Thymus (tissue), 14 donors: ENCODE measurements at places on chromosomes 7 and 10. TPM values are rescaled to one million over a fixed set of nuclear protein-coding genes. Genes with fewer than 3 reads are reported as not detected.

SORBS1 gene
- polyA plus RNA-seq, result 25.3 TPM

PRKRIP1 gene
- polyA plus RNA-seq, result 54.4 TPM

GRCh38 chr10:98285416-98285815 is 17.4 kb upstream of the LOXL4 start:
- no peak for DNase-seq

BTRC gene
- 5.3 TPM for polyA plus RNA-seq

LLCFC1 gene
- polyA plus RNA-seq, result not detected

MKX gene
- 0.34 TPM for polyA plus RNA-seq

- no peak for DNase-seq
These were observed 68.4 kb upstream of the PALS2 start for GRCh38 chr7:24504836-24505235.

- no peak for DNase-seq
These were observed 12.2 kb upstream of the SAMD9L start for GRCh38 chr7:93160410-93160809.

DNA sequence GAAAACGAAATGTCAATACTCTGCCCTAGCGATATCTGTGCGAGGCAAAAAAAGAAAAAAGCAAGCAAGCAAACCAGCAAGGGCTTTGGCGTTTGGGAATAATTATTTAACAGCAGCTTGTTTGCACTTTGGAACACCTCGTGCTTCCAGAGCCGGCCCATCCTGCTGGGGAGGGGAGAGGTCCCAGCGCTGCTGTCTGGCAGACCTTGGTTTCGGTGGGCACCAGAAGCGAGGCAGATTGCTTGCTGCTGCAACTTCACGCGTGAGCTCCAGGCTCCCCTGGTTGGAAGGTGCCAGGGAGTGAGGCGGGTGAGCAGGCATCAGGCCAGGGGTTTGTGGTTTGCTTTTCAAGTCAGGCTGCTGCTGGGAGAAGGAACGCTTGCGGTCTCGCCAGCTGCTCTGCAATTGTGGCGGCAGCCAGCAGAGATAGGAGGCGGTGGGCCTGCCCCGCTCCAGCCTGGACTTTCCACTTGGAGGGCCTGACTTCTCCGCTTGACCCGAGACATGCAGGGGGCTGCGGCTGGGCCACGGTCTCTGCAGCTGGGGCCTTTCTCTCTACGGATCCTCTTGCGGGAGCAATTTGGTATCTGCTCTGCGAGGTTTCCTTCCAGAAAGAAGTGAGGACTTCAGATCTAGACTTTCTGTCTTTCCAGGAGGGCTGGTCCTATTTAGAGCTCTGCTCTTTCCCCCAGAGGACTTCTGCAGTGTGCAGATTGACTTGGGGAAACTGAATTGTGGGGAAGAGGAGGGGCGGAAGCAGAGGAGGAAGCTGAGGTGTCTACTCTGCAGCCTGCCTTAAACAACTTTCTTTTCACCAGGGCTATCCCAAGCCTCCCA is 131.4 kb downstream of the PRPF18 start:
- peak; percentile 81 for DNase-seq

- DNase-seq, result no peak
These were observed 25.8 kb downstream of the TES start for GRCh38 chr7:116236020-116236630.

GRCh38 chr7:134699021-134699818 is 52.6 kb downstream of the BPGM start:
- DNase-seq, result no peak

- DNase-seq, result no peak
These were observed 197.5 kb downstream of the GPAM start for GRCh38 chr10:111986079-111986478.

DNA sequence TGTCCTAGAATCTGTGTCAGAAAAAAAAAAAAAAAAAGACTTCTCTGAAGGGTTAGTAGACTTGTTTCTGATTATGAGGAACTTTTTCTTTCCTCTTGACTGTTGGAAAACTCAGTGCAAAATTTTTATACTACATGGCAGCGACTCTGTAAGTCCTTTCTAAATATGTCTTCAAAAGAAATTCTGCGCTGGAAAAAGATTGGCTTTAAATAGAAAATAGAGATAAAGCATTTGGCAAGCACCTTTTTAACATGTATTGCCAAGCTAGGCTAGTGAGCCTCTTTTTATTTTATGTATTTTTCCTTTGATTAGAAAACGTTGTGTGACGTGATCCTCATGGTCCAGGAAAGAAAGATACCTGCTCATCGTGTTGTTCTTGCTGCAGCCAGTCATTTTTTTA is 17.9 kb downstream of the KLHL7 start:
- no peak for DNase-seq

DNA sequence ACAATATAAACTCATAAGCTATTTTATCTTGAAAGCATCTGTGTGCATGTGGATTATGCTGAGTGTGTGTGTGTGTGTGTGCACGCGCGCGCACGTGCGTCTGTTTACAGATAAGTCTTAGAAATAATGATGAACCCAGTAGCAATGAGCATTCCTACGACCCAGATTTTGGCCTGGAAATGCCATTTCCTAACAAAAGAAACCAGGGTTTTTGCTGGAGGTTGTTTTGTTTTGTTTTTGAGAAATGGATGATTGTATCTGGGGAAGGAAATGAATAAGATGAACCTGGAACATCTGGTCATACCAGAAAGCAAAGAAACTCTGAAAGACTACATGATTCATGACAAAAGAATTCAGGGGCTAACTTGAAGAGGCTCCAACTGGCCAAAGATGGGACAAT is 22.1 kb upstream of the LMOD2 start:
- DNase-seq, result no peak

GRCh38 chr7:108486291-108486966 is 30.2 kb upstream of the NRCAM start:
- no peak for DNase-seq

DNA sequence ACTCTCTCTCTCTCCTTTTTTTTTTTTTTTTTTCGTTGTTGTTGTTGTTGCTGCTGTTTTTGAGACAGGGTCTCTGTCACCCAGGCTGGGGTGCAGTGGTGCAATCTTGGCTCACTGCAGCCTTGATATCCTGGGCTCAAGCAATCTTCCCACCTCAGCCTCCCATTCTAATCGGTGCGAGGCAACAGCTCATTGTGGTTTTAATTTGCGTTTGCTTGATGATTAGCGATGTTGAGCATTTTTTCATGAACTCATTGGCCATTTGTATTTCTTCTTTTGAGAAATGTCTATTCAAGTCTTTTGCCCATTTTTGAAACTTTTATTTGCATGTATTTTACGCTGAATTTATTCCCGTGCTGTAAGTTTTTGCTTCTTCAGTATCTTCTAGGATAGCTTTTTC is 13.3 kb upstream of the ZC3HAV1L start:
- no peak for DNase-seq

DNA sequence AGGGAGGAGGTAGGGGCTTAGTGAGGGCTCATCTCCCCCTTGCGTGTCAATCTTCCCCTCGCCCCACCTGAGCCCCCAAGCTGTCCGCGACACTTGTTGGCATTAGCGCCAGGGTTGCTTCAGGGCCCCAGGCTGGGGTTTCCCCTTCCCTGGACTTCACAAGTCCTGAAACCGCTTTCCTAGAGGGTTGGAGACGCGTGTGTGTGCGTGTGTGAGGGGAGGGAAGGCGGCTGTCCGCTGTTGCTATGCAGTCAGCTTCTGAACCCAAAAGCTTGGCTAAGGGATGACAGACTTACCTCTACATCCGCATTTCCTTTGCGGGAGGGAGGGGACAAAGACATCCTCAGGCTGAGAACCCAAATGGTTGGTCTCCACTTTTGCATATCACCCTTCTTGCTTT is 803 bp downstream of the GOLGA7B start:
- DNase-seq, result peak; percentile 6

CDC14C gene
- not detected for polyA plus RNA-seq

DNA sequence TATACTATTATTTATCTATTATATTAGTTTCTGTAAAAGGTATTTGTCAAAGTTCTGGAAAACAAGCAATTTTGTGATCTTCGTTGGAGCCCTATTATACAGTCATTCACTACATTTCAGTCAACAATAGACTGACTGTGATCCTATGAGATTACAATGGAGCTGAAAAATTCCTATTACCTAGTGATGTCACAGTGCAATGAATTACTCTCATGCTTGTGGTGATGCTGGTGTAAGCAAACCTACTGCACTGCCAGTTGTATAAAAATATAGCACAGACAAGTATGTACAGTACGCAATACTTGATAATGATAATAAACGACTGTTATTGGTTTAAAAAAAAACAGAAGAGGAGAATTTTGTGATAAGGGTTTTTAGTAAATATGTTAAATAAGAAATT is 21.4 kb downstream of the OR6V1 start:
- no peak for DNase-seq

GRCh38 chr7:71220210-71220695 is 88.3 kb downstream of the GALNT17 start:
- no peak for DNase-seq

IFIT3 gene
- polyA plus RNA-seq, result 31.5 TPM

DNA sequence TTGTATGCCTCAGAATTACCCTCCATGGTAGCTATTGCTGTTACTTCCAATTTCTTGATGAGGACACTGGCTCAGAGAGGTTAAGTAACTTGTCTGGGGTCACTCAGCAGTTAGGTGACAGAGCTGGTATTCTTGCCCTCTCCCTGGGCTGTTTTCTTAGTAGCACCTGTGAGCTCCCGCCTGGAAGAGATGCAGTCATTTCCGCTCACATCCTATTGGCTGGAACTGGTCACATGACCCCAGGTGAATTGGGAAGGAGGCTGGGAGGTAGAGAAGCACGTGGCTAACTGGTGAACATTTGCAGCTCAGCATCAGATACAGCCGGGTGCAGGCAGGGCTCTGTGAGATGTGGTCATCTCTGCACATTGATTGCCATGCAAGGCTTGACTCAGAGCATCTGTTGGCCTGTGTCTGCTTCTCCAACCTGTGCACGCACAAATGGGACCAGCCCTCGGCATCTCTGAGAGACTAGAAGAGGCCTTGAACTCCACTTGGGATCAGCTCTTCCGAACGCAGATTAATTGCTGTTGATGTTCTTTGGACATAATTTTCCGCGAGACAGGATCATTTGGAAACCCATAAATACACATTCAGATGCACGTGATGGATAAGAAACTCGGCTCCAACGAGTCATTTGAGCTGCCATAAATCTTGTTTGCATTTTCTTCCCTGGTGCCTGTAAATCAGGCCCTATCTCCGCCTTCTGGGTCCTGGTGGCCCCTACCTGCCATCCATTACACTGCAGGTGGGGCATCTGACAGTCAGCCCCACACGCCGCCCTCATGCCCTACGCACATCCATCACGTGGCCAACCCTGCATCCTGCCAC is 42.8 kb downstream of the MYL10 start:
- no peak for DNase-seq

DNA sequence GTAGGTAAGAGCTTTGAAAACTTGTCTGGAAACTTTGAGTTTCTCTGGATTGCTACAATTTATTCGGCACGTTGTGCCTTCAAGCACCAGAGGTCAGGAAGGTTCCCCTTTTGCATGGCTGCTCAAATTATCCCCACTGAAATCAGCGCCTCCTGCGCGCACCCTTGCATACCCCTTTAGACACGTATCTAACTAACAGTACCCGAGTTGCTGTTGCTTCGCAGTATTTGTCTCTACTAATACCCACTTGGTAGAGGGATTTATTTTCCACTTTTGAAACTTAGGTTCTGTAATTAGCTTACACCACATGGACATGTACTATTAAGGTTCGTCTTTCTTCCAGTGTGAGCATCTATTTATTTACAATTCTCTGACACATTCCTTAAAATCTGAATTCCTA is 1.6 kb downstream of the MEOX2 start:
- no peak for DNase-seq

SUN3 gene
- polyA plus RNA-seq, result 1.3 TPM

EVX1 gene
- 0.05 TPM for polyA plus RNA-seq

GRCh38 chr7:32070406-32071360 is at the start of gene PDE1C:
PDE1C (minus strand) TSS chr7:32070407.
- peak; percentile 49 for DNase-seq

DNA sequence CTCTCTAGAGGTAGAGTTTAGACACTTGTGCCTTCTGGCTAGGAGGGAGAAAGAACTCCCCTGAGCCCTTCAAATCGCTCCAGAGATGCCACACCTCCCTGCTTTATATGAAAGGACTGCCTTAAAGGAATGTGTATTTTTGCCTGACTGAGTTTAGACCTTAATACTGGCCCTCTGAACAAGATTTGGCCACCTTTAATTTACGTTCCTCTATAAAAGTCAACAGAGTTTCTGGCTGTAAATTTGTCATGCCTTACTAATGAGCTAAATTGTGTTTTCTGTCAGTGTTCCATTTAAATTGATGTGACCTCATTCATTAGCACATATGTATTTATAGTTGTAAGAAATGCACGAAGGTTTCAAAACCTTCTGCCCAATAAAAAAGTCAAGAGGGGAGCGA is 48.0 kb downstream of the SEMA3C start:
- no peak for DNase-seq
